ENCODE measurements at places on chromosomes 5 and 9.
A peak's percentile ranks its signal among the peaks of the same experiment; 100 is the strongest.

- no peak for DNase-seq
Measured at GRCh38 chr5:144567421-144567780, 396.7 kb downstream of the KCTD16 start.

- DNase-seq: no peak
Measured at GRCh38 chr5:83577036-83577636, 105.6 kb downstream of the VCAN start.

DNA sequence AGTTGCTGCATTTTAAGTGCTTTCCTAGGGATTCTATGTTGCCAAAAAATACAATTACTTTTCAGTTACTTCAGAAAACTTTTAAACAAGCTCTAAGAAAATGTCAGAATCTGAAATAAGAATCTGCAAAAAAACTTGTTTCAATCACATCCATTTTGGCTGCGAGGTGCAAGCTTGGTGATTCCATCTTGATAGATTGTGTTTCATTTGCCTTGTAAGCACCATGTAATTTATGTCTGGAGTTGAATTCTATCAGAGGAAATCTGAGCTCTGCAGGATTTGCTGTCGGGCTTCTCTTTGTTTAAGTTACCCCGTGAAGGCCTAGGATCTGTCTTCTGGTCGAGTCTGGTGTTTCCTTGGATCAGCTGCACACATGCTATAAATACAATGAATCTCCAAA lies 40.4 kb upstream of the MAN2A1 start:
- DNase-seq: no peak

- DNase-seq: no peak
Measured at GRCh38 chr5:10476878-10477277, 35.2 kb downstream of the ROPN1L start.

GRCh38 chr9:128688501-128689292 lies at the start of gene SET:
Gene SET, plus strand, starts transcription at chr9:128689222. Its CDS starts 361 bp downstream, at chr9:128689583.
- peak; percentile 85 for DNase-seq

GRCh38 chr5:99122976-99123375 lies 194.2 kb upstream of the CHD1 start:
- no peak for DNase-seq

DNA sequence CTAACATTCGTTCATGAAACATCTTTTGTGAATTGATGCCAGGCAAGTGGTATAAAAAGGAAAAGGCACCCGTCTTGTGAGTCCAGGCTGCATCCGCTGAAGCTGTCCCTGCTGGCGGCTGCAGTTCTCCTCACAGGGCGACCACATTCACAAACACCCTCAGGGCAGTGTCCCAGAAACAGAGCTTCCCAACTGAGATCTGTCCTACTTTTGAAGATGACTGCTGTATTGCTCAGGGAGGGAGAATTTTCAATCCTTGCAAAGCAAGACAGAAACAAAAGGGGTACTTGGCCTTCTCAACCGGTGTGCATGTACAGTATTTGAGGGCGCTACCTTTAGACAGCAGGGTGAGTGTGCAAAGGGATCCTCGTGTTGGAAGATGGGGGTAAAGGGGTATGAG lies 316.1 kb downstream of the GADD45G start:
- no peak for DNase-seq

DNA sequence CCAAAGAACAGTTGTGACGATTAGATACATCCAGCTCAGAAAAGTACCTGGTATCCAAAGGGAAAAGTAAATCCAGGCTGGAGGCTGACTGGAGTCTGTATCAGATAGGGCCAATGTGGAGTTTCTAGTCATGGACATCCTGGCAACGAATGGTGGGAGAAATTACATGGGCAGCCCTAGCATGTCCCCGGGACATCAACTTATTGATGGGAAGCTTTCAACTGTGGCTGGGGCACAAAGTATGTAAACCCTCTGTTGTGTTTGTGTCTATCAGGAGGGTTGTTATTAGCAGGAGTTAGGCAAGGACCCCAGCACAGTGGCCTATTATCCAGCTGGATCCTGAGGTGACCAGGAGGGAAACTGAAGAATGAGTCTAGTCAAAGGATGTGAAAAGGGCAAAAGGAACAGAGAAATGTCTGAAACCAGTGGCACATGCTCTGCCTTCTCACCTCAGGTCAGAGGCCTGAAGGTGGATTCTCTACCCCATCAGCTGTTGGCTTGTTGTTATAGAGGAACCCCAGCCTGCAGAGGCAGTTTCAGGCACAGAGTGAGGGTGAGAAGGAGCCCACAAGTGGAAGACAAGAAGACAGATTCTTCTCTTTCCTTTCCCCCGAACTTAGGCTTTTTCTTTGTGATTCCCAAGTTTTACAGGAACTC lies 19.9 kb downstream of the IFNW1 start:
- DNase-seq: no peak

- no peak for DNase-seq
Measured at GRCh38 chr5:174599992-174600391, 124.4 kb upstream of the MSX2 start.

DNA sequence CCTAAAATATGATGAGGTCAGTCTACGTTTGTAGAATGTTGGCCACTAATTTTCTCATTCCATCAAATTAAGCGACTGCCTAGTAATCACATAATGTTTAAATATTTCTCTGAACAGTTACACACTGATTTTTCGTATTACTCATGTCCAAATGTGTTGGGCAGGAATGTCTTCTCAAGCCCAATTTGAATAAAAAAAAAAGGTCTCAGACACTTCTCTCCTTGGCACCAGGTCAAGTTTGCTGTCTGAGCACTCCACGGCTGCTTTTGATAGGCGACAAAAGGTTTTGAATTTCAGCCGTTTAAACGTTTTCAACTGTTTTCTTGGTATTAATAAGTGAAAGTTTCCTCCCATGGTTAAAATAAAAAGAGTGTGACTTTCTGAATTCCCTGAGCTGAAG lies 542.1 kb downstream of the IRX1 start:
- DNase-seq: no peak

- DNase-seq: no peak
Measured at GRCh38 chr9:86116425-86116824, 17.1 kb upstream of the GOLM1 start.

DNA sequence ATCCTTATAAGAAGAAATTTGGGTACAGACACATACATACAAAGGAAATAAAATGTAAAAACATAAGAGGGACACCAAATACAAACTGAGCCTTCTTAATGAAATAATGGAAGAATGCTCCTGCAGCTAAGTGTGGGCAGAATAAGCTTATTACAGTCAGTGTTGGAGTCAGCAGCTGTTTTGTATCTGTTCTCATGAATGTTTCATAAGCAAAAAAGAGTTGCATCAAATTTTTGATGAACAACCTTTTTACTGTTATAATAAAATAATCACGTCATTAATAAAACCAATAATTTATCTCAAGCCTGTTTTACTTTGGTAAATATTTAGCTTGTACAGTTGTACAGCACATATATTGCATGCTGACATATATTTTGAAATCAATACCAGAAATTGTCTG lies 545.6 kb downstream of the LRRC70 start:
- DNase-seq: no peak

DNA sequence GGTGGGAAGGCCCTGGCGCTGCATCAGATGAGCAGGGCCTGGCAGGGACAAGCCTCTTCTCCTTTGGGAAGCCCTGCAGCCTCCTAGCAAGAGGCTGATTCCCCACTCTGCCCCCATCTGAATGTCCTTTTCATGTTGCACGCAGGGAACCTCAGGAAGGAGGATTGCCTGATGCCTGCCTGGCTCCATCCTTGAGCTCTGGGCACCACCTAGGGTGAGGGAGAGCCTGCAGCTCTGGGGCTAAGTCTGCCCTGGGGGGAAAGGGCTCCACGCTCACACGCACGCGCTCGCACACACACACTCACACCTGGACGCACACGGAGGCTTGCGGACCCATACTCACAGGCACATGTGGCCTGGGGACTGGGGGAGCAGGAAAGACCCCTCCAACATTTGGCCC lies 86.6 kb downstream of the LMX1B start:
- no peak for DNase-seq

DNA sequence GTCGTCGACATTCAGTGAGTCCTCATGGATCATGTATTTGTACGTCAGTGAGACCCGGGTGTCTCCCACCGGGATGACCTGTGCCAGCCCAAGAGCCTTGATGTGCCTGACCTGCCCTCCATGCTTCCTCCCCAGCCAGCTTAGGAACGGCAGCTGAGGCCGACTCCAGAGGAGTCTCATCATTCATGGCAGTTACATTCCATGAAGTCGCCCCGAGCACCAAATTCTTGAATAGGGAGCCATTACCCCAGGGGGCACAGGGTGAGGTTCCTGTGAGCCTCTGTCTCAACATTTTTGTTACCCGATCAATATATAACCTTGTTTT lies 67.8 kb downstream of the ZNF354C start:
- no peak for DNase-seq

DNA sequence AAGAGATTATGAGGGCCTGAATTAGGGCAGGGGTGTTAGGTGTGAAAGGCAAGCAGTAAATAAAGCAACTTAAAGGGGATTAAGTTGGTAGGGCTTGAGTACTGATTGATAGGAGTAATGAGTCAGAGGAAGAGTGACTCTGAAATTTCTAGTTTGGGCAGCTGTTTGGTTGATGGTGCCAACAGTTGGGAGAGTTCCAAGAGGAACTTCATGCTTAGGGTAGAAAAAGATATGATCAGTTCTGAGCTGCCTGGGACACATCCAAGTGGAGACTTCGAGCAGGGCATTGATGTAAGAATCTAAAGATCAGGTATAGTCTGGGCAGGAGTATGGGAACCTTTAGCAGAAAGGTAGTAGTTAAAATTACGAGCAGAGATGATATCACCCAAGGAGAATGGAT lies 10.2 kb downstream of the MAMDC2 start:
- DNase-seq: no peak

DNA sequence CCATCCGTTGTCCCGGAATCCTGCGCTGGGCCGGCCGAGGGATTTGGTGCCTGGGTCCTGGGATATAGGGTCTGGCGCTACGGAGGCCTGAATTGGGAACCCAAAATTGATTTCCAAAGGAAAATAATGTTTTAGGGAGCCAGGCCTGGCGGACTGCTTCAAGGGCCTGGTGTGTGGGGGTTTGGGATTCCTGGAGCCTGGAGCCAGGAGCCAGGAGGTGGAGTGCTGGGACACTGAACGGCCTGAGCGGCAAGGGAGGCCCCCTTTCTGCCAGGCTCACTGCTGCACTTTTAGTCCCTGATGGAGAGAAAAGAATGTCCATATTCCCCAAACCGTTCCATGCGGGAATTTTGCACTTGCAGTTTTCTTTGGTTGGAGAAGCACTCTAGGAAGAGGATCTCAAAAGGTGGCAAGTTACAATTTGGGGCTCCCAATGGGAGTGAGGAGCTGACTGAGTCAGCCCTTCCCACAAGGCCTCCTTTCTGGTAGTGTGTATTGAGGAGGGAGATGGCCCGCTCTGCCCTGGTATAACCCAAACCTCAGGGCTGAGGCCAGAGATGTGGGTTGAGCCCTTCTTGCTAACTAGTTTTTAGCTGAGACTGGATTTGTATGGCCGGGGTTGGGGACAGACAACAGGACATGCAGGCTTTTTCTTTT lies 2.2 kb downstream of the LMX1B start:
- DNase-seq: no peak

- no peak for DNase-seq
Measured at GRCh38 chr5:147168578-147169327, 66.1 kb upstream of the STK32A start.

GRCh38 chr5:81626524-81626923 lies 124.4 kb downstream of the SSBP2 start:
- DNase-seq: no peak

- no peak for DNase-seq
Measured at GRCh38 chr5:116787570-116787969, 212.9 kb upstream of the SEMA6A start.

- no peak for DNase-seq
Measured at GRCh38 chr9:97640325-97640724, 6.7 kb downstream of the NCBP1 start.

DNA sequence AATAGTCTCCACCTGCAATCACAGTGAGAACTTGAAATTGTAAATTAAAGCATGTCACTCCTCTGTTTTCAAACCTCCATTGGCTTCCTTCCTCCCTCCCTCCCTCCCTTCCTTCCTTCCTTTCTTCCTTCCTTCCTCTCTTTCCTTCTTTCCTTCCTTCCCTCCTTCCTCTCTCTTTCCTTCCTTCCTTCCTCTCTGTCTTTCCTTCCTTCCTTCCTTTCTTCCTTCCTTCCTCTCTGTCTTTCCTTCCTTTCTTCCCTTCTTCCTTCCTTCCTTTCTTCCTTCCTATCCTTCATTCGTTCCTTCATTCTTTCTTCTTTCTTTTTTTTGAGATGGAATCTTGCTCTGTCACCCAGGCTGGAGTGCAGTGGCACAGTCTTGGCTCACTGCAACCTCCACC lies 595.0 kb upstream of the ZNF608 start:
- DNase-seq: no peak

- no peak for DNase-seq
Measured at GRCh38 chr5:1031306-1031959, 22.8 kb downstream of the NKD2 start.

GRCh38 chr9:113772121-113772810 lies 103.8 kb upstream of the ZNF618 start:
- DNase-seq: no peak

- DNase-seq: no peak
Measured at GRCh38 chr9:5834214-5834613, 1.3 kb upstream of the ERMP1 start.
